ENCODE measurements at places on chromosomes 5 and 9.

DNA sequence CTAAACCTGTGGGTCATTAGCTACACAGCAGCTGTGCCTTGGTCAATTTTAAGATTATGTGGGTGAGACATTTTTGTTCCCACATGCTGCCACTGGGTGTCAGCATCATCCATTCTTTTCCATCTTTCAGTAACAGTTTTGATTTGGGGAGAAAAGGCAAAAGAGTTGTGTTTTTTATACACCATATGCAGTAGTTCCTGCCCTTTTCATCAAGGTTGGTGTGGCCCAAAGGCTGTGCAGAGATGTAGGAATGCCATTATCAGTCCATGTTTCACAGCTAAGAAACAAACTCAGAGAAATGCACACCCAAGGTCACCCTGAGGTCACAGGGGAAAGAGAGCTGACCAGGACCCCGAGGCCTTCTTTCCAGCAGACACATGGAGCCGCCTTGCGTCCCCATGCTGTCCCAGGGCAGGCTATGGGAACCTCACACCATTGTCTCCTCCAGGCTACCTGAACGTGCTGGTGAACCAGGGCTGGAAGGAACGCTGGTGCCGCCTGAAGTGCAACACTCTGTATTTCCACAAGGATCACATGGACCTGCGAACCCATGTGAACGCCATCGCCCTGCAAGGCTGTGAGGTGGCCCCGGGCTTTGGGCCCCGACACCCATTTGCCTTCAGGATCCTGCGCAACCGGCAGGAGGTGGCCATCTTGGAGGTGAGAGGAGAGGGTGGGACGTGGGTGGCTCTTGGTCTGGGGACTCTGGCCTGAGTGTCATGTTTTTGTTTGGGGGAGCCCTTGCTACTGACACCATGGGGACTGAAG lies 27.8 kb upstream of the GRPEL2 start:
- peak; percentile 76 for DNase-seq

GRCh38 chr5:161299053-161299452 lies 247.5 kb downstream of the GABRB2 start:
- no peak for DNase-seq

DNA sequence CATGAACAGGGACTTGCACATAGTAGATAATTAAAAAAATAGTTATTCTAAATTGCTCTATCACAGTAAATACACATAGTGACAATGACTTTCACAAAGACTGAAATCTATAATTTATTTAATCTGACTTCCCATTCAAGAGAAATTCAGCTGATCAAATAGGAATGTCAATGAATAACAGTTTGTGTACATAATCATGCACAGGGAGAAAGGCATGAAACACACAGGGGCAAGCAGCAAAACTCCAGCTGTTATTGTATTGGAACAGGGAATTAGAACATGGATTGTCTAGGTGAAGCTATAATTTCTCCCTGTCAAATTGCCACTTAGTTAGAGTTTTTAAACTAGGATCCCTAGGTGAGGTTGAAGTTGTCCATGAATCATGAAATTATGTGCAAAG lies 99.9 kb downstream of the HCN1 start:
- DNase-seq = no peak

- peak; percentile 5 for DNase-seq
Measured at GRCh38 chr5:92222449-92222848, 839.3 kb upstream of the ARRDC3 start.

DNA sequence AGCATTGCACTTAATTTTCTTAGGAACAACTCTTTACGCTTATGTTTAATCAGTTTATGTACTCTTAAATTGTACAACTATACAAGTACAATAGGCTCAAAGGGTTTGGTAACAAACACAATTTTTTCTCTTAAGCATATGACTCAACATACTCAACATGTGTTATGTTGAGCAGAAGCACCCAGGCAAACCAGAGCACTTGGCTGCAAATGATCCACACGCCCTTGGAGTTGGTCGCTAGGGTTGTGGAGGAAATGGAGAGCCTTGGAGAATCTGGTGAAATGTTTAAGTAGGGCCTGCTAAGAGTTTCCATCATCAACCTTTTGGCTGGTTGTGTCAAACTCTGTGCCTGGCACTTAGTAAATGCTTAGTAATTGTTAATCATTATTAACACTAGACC lies 25.1 kb upstream of the MIER3 start:
- no peak for DNase-seq

- no peak for DNase-seq
Measured at GRCh38 chr9:91126761-91127445, 234.8 kb downstream of the AUH start.
